ENCODE measurements at places on chromosomes 1 and 21. TPM values are rescaled to one million over a fixed set of nuclear protein-coding genes. Genes with fewer than 3 reads are reported as not detected.

GRCh38 chr1:169550294-169550693 lies 36.0 kb downstream of the F5 start:
- no peak overlapping the region for H3K4me3 ChIP-seq
- H3K36me3 ChIP-seq = no peaks in the 10 kb centered on the region
- H3K27me3 ChIP-seq = no peaks in the 10 kb centered on the region
- DNase-seq = no peak
- no peak overlapping the region for H3K27ac ChIP-seq
- H3K4me1 ChIP-seq = no peaks in the 10 kb centered on the region

DNA sequence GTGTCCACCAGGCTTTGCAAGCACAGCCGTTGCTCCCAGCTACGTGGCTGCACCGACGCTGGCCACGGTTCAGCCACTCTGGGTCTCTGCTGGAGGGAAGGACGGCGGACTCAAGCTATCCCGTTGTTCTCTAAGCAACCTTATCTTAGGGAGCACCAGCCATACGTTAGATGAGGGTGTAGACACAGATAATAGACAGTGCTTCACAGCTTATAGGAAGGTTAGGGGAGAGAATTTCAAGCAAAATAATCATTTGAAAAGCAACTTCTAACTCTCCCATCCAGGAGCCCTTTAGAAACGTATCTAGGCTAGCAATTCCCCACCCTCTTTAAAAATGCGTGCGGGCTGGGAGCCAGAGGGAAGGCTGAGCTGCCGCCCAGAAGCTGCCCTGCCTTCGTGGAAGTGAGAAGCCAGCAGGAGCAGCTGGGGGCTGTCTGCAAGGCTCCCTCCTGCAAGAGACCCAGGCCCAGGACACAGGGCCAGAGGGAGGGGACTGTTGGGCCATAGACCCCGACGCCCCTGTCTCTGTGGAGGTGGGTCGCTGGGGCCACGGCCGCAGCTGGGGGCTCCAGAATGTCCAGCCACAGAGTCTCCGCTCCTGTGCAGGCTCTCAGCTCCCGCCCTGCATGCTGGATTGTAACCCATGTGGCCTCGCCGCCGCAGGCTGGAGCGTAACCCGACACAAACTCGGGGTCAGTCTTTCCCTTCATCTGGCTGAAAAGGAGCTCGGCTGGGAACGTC lies 31.2 kb upstream of the COL6A2 start:
- no peak overlapping the region for H3K4me3 ChIP-seq
- peak overlapping the region; percentile 93 for H3K27ac ChIP-seq
- no peaks in the 10 kb centered on the region for H3K27me3 ChIP-seq
- DNase-seq = peak; percentile 87
- H3K36me3 ChIP-seq = no peaks in the 10 kb centered on the region

DNA sequence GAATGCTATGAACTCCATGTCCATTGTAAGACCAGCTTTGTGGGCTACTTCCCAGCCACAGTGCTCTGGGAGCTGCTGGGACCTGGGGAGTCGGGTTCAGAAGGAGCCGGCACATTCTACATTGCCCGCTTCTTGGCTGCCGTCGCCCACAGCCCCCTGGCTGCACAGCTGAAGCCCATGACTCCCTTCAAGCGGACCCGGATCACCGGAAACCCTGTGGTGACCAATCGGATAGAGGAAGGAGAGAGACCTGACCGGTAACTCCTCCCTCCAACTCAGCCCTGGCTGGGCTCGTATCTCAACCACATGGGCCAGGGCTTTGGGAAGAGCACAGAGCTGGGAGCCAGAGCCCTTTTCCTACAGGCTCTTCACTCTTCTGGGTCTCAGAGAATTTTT lies 15.4 kb downstream of the MOV10 start:
- peaks cover 9% of the 10 kb centered on the region for H3K4me1 ChIP-seq
- no peak overlapping the region for H3K27ac ChIP-seq
- no peaks in the 10 kb centered on the region for H3K27me3 ChIP-seq

GRCh38 chr1:205516362-205516761 lies 11.9 kb downstream of the CDK18 start:
- H3K4me1 ChIP-seq = peaks cover 72% of the 10 kb centered on the region
- H3K27me3 ChIP-seq = no peaks in the 10 kb centered on the region
- no peaks in the 10 kb centered on the region for H3K36me3 ChIP-seq
- H3K27ac ChIP-seq = peak overlapping the region; percentile 52
- H3K4me3 ChIP-seq = no peak overlapping the region
- no peak for DNase-seq

GRCh38 chr21:45850181-45850580 lies 131.4 kb upstream of the COL6A1 start:
- H3K4me3 ChIP-seq = no peak overlapping the region
- no peak overlapping the region for H3K27ac ChIP-seq
- peaks cover 27% of the 10 kb centered on the region for H3K4me1 ChIP-seq

GRCh38 chr1:226479474-226479873 lies 69.1 kb upstream of the STUM start:
- DNase-seq = no peak
- H3K4me1 ChIP-seq = no peaks in the 10 kb centered on the region
- peaks cover 21% of the 10 kb centered on the region for H3K27me3 ChIP-seq
- no peak overlapping the region for H3K4me3 ChIP-seq
- H3K36me3 ChIP-seq = no peaks in the 10 kb centered on the region
- no peak overlapping the region for H3K27ac ChIP-seq

PDC gene
- not detected for total RNA-seq

DNA sequence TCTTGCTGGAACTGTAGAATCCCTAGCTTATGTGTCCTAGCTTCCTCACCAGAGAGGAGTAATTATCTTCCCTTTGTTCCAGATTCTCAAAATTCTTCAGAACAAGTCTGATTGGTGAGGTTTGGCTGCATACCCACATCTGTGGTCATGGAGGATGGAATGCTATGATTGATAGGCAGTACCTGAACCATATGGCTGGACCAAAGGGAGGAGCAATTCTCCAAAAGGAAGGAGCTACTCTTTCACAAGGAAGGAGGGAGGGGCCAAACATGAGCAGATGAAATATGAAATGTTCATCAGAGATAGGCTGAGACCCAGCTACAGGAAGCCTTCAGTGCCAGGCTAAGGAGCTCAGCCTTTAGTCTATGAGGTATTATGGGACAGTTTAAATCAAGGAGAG lies 5.0 kb upstream of the RNF19B start:
- H3K4me1 ChIP-seq = peaks cover 11% of the 10 kb centered on the region
- H3K4me3 ChIP-seq = no peak overlapping the region
- no peak overlapping the region for H3K27ac ChIP-seq
- no peaks in the 10 kb centered on the region for H3K27me3 ChIP-seq
- no peaks in the 10 kb centered on the region for H3K36me3 ChIP-seq

DNA sequence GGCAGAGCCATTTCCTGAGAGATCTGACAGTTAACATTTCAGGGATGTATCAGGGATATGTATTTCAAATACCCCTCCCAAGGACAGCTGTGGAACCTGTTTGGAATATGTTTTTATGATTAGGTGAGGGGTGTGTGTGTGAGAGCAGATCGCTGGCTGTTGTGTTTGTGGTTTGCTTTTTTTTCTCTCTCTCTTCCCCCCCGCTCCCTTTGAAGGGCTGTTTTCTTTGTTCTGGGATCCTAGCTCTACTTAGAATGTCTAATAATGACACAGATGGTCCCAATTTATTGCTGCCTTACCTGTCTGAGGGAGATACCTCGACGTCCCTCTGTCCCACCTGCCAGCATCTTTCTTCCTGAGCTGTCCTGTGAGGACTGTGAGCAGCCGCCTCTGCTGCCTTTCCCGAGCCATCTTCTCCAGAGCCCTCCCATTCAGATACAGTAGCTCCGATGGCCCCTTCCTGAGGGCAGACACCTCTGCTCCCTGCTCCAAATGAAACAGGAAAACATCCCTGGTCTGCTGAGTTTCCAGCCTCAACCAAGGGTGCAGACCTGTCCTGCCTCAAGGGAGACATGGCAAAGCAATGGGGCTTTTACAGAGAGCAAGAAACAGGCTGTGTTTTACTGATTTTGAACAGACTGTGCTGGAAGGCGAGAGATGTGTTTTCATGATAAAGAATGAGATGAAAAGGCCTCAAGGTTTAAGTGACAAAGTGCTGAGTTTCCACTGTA lies 138.0 kb upstream of the TNR start:
- H3K27me3 ChIP-seq = no peaks in the 10 kb centered on the region
- H3K4me3 ChIP-seq = no peak overlapping the region
- no peak overlapping the region for H3K27ac ChIP-seq
- H3K36me3 ChIP-seq = no peaks in the 10 kb centered on the region
- no peak for DNase-seq
- H3K4me1 ChIP-seq = no peaks in the 10 kb centered on the region

GRCh38 chr1:22343456-22344328 lies 108.0 kb upstream of the ZBTB40 start:
- H3K27me3 ChIP-seq = peaks cover 67% of the 10 kb centered on the region
- no peak overlapping the region for H3K4me3 ChIP-seq
- H3K27ac ChIP-seq = no peak overlapping the region
- no peaks in the 10 kb centered on the region for H3K36me3 ChIP-seq
- H3K4me1 ChIP-seq = no peaks in the 10 kb centered on the region

Measured in sigmoid colon (tissue), 7 donors.